ENCODE measurements at places on chromosomes 3 and 15.

DNA sequence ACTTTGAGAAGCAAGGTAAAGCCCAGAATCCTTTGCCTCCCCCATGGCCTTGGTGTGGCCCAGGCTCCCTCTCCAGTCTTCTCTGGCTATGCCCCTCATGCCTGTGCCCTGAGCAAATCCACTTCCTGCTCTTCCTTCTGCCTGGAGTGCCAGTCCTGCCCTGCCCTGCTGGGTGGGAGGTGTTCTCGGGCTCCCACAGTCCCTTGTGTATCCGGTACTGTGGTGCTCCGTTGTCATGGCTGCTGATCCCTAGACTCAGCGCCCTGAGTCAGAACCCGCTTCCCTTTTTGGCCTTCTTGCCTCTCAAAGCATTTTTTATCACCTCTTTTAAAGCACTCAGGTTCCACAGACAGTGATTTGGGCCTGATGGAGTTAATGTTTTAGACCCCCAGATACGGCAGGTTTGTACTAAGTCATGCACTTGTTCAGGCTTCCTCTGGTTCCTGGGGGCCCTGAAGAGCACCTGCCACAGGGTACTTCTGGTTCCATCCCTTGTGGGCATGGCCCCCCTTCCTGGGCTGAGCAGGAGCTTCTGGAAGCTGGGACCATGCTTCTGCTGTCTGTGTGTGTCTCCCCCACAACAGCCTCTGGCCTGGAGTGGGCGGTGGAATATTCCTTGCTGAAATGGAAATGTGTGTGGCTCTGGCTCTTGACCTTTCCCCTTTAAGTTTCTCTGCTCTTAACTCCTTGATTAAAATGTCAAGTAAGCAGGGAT, 29.6 kb upstream of the ADAMTS7 start:
- DNase-seq = no peak

- DNase-seq = no peak
Observed at GRCh38 chr15:100005715-100006114, 272.5 kb upstream of the LYSMD4 start.

GRCh38 chr15:65055201-65055870, 10.1 kb downstream of the SLC51B start:
- DNase-seq = no peak

DNA sequence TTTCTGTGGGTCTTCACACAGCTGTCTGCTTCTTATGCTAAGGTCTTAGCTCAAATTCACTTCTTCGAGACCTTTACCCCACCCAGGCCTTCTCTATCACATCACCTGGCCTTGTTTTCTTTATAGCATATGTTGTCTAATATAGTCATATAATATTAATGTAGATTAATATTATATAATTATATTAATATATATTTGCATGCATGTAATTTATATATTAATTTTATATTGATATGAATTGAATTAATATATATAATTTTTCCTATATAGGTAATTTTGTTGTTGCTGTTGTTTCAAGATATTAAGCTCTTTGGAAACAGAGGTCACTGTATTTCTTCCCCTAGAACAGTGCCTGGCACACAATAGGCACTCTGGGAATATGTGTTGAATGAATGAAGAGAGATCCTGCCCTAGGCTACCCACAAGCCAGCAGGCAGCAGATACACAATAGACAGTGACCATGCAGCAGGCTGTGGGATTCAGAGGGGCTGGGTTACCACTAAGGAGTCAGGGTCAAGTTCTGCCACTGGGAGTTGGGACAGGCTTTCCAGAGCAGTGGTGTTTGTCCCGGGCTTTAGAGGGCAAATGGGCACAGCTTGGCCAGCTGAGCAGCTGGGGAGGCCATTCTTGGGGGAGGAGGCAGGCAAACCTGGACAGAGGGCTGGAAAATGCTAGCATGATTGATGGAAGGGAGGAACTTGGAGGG, 126.3 kb downstream of the DNAJB8 start:
- no peak for DNase-seq

DNA sequence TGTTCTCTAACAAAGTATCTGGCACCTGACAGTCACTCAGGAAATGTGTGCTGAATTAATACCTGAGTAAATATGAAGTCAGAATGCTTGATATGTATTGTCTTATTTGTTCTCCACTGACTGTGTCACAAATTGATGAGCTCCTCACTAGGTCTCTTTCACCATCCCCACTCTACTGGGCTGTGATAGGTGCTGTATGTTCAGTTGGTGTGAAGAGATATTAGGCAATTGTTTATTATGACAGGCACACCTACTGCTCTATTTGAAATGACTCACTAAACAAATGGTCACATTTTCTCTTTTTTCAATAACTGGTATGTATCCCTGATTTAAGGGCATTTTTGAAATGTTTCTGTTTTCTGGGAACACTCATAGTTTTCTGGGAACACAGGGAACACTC, 25.2 kb upstream of the CCDC39 start:
- no peak for DNase-seq

- DNase-seq = peak; percentile 44
Observed at GRCh38 chr3:115494826-115495225, 128.5 kb upstream of the GAP43 start.

DNA sequence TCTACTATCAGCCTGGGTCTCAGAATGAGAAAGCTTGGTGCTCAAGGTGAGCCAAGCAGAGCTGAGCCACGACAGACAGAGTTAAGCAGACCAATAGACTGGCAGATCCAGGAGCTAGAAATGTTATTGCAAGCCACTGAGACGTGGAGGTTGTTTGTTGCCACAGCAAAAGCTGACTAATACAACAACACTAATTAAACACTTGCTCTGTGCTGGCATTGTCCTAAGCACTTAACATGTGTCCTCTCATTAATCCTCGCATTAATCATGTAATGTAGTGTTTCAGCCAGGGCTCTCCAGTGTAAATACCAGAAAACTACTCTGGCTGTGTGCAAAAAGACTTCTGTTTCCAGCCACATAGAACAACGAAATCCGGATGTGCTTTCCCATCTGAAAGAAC, 11.6 kb upstream of the SPSB4 start:
- no peak for DNase-seq
